ENCODE measurements at places on chromosomes 12 and 14.
A peak's percentile ranks its signal among the peaks of the same experiment; 100 is the strongest.

DNA sequence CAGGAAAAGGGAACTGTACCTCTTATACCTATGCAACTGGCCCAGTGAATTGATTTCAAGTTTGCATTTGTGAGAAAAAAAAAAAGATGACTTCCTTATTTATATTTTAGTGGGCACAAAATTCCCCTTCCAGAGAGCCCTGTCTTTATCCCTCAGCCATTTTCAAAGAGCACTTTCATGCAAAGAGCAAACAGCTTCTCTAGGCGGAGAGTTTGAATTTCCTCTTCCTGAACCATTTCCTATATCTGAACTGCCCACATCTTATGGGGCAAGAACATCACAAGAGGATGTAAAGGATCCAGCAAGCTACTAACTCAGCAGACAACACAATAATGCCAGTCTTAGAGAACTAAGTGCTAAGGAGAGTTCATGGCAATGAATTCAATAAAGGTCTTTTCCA lies 22.3 kb upstream of the PLXNC1 start:
- no peak for DNase-seq

- no peak for DNase-seq
Observed at GRCh38 chr12:81896771-81897170, 137.6 kb upstream of the PPFIA2 start.

DNA sequence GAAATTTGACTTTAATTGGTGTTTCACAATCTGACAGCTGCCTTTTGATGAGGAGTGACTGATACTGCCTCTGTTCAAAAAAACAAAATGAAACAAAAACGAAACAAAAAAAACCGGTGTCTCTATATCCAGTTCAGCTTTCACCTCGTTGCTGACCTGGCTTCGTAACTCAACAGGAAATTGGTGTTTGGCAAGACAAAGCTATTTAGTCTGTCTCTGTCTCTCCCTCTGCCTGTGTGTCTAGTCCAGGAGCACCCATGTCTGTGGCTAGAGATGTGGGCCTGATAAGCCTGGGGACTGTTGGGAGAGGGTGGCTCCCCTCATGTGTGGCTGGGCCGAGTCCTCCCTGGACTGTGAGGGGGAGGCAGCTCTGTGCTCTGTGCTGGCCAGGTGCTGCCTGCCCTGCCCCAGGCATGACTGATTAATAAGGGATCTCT lies 11.3 kb downstream of the CACNA1C start:
- DNase-seq: peak; percentile 66

DNA sequence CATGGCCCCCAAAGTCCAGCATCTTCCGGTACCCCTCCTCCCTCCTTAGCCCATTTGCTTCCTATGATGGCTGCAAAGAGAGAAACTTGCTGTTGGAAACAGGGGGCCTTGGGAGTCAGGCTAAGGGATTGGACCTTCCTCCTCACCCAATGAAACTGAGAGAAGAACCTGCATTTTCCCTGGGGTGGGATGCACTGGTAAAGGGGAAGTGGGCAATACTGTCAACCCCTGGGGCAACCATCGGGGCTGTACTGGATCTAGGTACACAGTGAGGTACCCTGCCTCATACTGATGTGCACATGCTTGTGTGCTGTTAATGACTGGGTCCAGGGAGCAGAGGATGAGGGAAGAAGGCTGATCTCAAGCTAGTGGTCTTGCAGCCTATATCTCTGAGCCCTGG lies 11.0 kb upstream of the JPH4 start:
- DNase-seq: no peak

GRCh38 chr12:70955415-70955814 lies 34.9 kb upstream of the PTPRR start:
- no peak for DNase-seq

GRCh38 chr12:104586351-104586919 lies 129.7 kb downstream of the CHST11 start:
- no peak for DNase-seq

DNA sequence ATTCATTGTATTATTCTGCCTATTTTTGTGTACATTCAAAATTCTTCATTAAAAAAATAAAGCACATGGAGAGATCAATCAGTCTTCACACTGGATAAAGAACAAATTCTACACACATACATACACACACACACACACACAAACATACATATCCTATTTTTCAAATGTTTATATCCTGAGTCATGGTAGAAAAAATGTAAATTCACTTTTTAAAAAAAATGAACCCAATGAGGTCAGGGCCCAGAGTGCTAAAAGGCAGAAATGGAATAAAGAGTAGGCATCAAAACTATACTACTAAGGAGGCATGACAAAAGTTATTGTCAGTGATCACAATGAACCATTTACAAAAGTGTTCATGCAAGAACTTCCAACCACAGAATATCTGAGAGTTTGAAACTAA lies 17.3 kb downstream of the GALC start:
- DNase-seq: no peak

DNA sequence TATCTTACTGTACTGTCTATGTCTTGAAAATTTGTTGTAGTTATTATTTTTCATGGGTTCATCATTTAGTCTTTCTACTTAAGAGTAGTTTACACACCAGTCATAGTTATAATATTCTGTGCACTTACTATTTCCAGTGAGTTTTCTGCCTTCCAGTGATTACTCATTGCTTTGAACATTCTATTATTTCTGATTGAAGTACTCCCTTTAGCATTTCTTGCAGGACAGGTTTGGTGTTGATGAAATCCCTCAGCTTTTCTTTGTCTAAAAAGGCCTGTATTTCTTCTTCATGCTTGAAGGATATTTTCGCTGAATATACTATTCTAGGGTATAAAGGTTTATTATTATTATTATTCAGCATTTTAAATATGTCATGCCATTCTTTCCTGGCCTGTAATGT lies 66.8 kb downstream of the TSPAN8 start:
- no peak for DNase-seq

DNA sequence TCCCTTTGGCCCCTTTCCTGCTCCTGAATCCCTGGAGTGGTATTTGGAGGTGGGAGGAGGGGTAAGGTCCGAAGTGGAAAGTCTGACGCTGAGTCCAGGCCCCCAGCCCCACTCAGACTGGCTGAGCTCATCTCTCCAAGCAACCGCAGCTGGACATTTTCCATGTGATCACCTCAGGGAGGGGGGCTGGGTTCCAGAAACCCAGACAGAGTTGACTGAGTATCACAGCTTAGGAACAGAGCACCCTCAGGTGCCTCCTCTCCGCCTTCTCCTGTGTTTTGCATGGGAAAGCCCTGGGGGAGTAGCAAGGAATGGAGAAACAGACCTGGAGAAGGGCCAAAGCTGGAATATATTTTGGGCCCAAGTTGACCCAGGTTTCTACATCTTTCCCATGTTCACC lies 8.0 kb upstream of the ITGA5 start:
- no peak for DNase-seq

DNA sequence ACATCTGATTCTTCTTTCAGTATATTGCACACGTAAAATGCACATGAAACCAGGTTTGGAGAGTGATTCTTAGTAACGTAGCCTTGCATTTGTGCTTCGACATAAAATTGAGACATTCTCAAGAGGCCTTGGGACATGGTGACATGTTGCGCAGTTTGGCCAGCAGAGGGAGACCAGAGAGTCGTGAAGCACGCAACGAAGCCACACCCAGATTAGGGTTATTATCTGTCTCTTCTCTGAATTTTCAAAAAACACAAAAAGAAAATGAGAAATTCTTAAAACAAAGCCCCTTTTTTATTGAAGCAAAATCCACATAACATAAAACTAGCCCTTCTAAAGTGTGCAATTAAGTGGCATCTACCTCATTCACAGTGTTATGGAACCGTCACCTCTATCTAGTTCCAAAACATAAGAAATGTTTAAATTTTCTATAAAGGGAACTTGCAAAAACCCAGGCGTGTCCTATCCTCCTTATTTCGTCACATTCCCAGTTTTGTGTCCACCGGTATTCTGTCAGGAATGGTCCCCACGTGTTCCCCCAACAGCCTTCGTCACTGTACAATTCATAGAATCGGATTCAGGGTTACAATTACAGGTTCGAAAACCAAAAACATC lies 108.8 kb upstream of the ATF7IP start:
- peak; percentile 91 for DNase-seq

DNA sequence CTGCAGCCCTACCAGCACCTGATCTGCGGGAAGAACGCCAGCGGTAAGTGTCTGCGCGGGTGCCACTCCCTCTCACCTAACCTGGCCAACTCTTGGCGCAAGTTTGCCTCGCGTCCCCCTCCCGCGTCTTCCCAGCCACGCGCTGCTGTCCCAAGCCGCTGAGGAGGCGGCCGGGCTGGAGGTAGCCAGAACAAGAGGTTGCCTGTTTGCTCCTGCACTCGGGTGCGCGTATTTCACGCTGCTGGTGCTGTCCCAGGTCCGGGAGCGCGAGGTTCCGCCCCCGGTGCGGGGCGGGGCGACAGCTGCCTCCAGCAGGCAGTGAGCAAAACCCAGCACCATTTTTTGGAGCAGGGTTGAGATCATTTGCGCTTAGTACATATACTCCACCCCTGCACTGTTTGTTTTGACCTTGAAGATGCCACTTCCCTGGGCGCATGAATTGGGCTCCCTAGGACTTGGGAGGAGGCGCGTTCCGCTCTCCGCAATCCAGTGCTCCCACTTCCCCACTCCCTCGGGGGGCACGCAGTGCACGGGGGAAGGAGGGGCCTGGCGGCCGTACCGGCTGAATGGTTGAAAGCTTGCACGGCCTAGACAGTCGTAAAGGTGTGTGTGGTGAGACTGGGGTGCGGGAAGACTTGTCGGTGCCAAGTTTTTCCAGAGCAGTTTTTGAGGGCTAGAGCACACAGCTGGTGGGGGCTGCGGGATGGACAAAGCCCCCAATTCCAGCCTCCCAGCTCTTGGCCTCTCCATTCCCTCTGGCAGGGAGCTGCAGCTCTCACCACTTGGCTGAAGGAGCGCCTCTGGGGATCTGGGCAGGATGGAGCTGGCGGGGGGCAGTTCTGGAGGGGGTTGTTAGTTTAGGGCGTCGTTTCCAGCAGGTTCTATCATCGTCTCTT lies 226.9 kb upstream of the CRY1 start:
- peak; percentile 91 for DNase-seq

DNA sequence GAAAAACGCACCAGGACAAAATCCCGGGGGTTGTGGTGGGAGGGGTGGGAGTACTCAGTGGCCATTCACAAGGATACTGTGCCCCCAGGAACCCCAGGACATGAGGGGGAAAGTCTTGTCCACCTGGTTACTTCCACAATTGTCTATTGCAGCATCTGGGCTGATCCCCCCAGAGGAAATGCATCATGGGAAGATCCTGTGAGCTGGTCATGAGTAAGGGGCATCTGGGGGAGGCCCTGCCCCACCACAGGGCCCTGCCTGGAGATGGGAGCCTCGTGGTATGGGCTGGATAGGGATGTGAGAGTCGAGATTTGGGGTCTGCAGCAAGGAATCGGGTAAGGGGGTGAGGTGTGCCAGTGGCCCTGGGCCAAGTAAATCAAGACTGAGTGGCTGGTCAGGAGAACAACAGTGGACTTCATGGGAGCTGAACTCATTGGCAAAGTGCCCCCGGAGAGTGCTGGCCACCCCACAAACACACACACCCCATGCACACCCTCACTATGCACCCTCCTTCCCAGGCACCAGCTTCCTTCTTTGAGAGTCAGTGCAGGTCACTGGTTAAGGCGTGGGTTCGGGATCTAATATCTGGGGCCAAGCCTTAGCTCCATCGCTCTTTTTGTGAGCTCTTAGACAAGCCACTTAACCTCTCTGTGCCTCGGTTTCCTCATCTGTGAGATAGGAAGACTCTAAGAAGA lies 3.0 kb upstream of the SERPINA1 start:
- DNase-seq: no peak

DNA sequence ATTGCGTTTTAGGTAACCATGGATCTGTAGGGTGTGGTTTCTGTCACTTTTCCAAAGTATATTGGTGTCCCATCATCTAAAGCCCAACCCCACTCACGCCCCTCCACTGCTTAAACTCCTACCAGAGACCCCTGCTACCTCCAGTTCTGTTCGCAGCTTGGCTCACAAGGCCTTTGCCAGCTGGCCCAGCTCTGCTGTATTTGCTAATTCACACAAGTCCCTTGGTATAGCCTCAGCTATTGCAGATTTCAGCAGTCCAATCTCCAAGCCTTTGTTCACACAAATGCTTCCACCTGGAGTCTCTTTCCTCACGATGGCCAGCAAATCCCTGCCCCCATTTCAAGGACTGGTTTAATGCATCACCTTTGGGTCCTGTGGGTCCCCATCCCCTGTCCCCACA lies 24.2 kb downstream of the ISCA2 start:
- no peak for DNase-seq

DNA sequence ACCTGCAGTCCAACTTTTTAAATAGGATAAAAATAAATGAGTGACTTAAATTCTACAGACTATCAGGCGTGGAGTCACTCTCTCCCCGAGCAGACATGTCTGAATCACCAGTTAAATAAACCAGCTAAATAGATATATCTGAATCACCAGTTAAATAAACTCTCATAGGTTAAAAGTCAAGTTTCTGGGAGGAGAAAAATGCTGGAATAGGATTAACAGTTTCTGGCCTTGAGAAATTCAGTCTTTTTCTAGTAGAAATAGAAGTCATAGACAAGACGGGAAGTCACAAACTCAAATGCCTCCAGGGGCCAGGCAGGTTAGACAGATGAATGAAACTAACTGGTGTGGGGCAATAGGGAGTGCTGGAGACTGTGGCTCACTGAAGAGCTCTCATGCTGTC lies 258.6 kb upstream of the TMEM132C start:
- DNase-seq: no peak

DNA sequence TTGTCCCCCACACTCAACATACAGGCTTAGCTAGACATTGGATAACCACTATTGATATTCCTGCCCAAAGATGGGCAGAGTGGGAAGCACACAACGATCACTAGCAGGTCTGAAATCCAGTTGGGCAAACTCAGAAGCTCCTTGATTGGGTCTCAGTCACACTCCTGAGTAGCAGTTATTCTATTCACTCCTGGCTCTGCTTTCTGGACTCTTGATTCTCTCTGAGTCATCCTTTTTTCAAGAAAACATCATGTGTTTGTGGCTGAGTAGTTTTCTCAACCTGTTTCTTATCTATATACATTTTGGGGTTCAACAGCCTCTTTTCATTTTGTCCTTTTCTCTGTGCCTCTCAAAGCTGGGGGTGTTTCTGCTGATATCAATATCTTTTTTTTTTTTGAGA lies 46.0 kb upstream of the MANSC4 start:
- DNase-seq: no peak

GRCh38 chr14:75543786-75544185 lies 21.5 kb downstream of the BATF start:
- DNase-seq: no peak

- DNase-seq: peak; percentile 31
Observed at GRCh38 chr14:69303086-69303485, 43.1 kb downstream of the GALNT16 start.

GRCh38 chr12:108531929-108532848 lies 17.1 kb downstream of the FICD start:
- no peak for DNase-seq

- no peak for DNase-seq
Observed at GRCh38 chr12:44464180-44464579, 411.9 kb downstream of the NELL2 start.

- DNase-seq: no peak
Observed at GRCh38 chr14:76391981-76392690, 16.2 kb downstream of the ESRRB start.

- no peak for DNase-seq
Observed at GRCh38 chr14:91509878-91510170, 286 bp downstream of the PPP4R3A start.

Data from activated effector memory CD4-positive, alpha-beta T cell treated with anti-CD3 and anti-CD28 coated beads, Interleukin-2, amount 50 U/mL, for 16 hours (primary cell).